HepG2 (cell line): ENCODE measurements at places on chromosomes 2 and 18.

- DNase-seq: no peak
Observed at GRCh38 chr2:109213646-109214433, 84.8 kb downstream of the SH3RF3 start.

GRCh38 chr2:152335726-152336118, 748 bp downstream of the FMNL2 start:
- no peak for DNase-seq

- no peak for DNase-seq
Observed at GRCh38 chr2:126864861-126865260, 33.8 kb upstream of the TEX51 start.

GRCh38 chr2:241148239-241148638, 1.0 kb downstream of the PASK start:
- DNase-seq: no peak

DNA sequence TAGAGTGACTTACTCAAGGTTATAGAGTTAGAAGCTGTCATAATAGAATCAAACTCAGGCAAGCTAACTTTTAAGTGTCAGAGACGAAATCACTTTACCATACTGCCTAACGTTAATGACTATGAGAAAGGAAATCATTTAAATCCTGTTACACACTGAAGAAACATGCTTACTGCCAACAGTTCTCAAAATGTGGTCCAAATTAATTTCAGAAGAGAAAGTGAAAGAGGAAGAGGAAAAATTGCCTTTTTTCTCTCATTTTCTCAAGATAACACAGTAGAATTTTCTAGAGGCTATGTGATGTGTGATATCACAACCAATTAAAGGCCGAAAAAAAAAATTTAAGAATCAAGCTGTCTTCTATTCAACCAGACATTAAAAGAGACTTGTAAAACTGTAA, 1362.7 kb upstream of the CHAC2 start:
- DNase-seq: no peak

DNA sequence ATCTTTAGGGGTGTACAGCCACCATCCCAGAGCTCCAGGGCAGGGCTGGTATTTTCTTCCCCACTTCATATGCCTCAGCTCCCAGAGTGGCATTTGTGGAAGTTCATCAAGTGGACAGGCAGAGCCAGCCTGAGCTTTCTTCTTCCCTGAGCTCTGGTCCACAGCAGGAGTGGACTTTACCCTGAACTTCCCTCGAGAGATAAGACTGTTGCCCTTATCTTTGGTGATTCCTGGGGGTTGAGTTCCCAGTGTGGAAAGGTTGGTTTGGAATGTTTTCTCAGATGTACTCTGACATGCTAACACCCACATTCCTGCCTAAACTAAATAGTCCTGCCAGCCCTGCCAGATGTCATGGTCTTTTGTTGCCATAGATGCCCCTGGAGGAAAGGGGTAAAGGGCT, 62.0 kb upstream of the LGALSL start:
- peak; percentile 63 for DNase-seq

DNA sequence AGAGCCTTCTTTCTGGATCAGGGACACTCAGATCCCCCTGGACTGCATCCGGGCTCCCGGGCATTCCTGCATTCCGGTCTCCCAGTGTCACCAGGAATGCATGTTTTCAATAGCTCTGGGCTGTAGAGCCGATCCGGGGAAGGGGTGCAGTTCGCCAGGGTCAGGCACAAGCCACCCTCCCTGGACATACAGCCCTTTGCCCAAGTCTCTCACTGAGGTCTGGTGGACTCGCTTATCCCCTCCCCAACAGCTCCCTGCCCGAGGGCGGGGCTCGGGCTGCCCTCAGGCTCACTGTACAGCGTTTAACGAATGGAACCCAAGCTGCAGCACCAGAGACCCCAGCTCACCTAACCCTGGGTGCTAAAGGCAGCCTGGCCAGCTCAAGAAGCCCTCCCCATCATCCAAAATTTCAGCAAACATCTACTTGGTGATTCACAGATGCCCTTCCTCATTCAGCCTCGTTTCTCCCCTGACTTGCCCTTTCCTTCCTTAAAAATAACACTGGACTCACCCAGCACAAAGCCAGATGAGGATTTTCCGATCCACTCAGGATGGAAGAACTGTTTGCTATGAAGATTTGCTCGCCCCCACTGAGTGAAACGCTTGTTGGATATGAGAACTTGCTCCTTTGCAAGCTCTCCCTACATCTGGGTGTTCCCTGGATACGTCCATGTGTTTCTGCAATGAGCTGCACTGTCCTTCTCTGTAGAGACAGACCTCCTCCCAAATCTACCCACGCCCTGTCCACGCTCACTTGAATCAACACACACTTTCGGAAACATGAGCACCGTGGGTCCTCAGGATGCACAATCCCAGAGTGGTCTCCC, 58.1 kb downstream of the PXDN start:
- DNase-seq: no peak

GRCh38 chr2:27305516-27305915, 2.7 kb downstream of the UCN start:
- DNase-seq: no peak

- no peak for DNase-seq
Observed at GRCh38 chr18:23878336-23878900, 136.1 kb upstream of the TTC39C start.

- no peak for DNase-seq
Observed at GRCh38 chr2:71554028-71554705, 100.8 kb downstream of the DYSF start.

DNA sequence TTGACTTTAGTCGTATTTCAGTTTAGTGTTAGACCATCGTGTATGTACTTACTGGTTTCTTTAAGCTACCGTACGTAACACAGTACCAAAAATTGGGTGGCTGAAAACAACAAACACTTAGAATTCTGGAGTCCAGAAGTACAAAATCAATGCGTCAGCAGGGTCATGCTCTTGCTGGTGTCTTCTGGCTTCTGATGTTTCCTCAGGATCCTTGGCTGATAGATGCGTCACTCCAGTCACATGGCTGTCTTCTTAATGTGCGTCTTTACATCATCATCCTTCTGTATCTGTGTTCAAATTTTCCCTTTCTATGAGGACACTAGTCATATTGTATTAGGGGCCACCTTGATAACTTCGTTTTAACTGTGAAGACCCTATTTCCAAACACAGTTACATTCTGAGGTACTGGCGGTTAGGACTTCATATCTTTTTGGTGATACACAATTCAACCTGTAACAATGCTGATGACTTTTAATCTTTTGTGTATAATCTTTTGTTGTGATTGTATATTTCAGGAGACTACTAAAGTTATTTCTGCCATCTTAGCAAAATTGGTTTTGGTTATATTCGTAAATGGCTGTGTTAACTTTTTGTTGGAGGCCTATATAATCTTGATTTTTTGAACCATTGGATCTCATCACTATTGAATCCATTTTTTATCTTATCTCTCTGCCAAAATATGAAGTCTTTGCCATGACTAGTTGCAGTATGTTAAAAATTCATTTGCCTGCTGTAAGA, 25.4 kb downstream of the ACTR3 start:
- DNase-seq: no peak

DNA sequence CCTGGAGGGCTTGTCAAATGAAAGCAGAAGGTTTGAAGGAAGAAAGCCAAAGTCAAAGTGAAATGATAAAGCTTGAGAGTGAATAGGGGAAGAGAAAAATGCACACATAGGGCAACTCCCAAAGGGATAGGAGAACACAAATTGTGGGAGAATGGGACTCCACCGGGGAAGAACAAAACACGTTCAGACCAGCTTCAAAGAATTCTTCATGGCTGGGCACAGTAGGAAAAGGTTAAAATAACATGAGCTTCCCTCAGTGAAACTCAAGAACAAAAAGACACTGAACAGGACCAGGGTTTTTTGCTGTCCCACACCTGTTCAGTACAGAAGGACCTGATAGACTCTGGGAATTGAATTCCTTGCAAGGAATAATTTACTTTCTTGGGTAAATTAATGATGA, 123.1 kb upstream of the NCKAP5 start:
- DNase-seq: no peak

DNA sequence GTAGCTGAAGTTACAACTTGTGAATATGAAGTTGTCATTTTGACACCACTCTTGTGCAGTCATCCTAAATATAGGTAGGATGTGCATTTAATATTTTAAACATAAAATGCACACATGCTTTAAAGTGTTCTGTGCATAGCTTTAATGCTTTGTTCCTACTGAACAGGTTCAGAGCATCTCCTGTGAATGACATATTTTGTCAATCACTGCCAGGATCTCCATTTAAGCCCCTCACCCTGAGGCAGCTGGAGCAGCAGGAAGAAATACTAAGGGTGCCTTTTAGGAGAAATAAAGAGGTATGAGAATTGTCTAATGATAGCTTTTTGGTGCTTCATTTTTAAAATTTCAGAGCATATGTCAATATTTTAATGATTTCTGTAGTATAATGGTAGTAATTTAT, 14.7 kb downstream of the ERLEC1 start:
- DNase-seq: no peak

DNA sequence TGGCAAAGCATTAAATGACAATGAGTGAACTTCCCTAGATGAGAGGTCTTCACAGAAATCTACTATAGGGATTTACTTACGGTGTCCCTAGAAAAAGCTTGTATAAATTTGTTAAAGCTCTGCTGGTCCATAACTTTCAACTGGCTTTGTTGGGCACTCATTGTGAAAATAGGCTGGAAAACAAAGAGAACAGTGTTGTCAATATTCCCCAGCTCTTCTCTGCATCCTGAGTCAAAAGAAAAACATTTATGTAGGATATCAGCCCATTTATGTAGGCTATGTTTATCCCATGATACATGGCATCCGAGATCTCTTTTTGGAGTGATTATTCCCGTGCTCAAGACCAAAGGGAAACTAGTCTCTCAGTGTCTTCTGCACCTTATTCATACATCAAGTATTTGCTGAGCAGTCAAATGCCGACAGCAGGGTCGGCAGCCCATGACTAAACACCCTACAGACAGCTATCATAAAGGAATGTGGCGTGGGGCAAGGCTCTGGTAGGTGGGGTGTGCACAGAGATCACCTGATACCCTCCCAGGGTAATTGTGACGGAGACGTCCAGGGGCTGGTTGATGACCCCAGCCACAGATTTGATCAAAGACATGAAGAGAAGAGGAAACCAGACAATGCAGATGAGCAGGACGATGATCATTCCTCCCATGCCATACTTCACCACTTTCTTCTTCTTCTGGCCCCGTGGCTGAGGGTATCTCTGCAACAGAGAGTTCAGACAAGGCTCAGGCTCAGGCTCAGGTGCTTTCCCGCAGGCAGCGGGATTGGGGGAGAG, 155.9 kb downstream of the NAPG start:
- DNase-seq: no peak

DNA sequence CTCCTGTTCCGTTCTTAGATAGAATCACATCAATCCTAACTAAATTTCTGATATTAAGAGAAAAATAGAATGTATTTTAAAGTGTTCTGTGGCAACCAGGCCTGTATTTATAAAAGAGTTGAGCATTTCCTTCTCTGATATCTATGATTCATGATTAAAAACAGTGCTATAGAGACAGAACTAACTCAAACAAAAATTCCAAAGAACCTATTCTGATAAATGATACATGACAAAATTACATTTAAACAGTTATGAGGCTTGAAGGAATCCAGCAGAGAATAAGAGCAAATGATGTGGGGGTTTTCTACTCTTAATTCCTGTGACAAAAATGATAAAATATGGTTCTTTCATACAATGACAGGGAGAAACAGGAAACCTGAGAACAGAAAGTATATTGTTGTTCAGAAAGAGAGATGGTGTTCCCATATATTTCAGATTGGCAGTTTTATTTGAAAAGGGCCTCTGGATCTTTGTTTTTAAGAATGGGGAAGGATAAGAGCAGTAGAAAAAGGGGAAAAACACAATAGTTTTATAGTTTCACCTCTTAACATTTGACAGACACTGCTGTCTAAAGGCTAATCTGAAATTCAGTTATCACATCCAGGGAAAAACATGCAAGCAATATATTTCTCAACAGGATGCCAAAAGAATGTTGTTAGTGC, 944.3 kb downstream of the LRP1B start:
- no peak for DNase-seq

GRCh38 chr2:153287109-153287801, 191.3 kb downstream of the RPRM start:
- peak; percentile 48 for DNase-seq

DNA sequence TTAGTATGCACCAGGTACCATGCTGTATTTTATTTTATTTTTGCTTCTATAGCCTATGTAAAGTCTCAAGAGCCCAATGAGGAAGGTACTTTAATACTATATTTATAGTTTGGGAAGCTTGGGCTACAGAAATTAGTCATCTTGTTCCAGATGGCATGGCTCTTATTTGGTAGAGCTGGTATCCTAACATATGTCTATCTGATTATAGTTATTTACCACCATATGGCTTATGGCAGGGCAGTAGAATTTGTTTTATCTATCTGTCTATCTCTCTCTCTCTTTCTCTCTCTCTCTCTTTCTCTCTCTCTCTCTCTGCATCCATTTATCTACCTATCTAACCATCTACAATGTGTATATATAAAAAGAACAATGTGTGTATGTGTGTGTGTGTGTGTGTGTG, 1293.7 kb upstream of the SLC39A10 start:
- DNase-seq: no peak

- no peak for DNase-seq
Observed at GRCh38 chr18:12406371-12407111, 1.2 kb upstream of the PRELID3A start.

DNA sequence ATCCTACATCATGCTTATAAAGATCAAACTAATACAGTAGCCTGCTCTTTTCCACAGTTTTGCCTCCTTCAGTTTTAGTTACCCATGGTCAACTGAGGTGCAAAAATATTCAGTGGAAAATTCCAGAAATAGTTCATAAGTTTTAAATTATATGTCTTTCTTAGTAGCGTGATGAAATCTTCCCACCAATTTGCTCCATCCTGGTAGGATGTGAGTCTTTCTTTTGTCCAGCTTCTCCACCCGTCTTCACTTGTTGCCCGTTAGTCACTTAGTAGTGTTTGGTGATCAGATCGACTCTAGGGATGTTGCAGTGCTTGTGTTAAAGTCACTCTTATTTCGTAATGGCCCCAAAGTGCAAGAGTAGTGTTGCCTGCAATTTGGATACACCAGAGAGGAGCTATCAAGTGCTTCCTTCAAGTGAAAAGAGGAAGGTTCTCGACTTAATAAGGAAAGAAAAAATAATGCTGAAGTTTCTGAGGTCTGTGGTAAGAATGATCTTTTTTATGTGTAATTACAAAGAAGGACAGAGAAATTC, 57.0 kb downstream of the CEP192 start:
- no peak for DNase-seq

DNA sequence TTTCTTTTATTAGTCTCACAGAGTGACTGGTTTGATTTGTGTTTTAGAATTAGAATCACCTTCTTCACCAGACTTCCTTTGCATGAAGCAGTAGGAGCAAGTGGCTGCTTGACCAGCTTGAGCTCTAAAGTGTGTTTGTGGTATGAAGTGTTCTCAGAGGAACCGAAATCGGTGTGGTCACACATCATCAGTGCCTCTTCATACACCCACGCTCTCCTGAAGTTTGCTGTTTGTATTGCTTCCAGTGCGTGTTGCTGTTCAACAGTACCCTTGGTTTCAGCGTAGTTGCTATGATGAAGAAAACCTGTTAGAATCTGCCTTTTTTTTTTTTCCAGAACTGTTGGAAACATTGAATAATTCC, 77.9 kb downstream of the LIMS1 start:
- no peak for DNase-seq

- DNase-seq: peak; percentile 52
Observed at GRCh38 chr2:9139491-9140443, 66.8 kb upstream of the ASAP2 start.

GRCh38 chr18:1018181-1018681, 113.6 kb downstream of the ADCYAP1 start:
- no peak for DNase-seq
